Right renal cortex interstitium (tissue), 3 donors: ENCODE measurements at places on chromosomes 11 and 22. TPM values are rescaled to one million over a fixed set of nuclear protein-coding genes. Genes with fewer than 3 reads are reported as not detected.

DNA sequence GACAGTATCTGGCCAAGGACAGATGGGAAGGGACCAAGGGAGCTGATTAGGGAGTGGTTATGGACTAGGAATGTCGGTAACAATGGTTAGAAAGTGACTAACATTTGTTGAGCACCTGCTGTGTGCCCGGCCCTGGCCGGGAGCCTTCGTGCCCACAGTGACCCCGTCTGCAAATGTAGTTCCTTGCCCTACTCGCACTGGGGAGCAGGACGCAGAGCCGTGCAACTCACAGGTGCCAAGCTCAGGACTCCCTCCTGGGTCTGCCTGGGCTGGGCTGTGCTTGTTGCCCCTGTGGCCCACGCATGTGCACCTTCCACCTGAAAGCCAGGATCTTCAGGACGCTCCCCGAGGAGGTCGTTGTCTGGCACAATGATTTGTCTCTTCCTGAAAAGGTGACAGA, 56.7 kb upstream of the PPP6R3 start:
- DNase-seq = no peak

- DNase-seq = no peak
These were observed 1.8 kb downstream of the RASSF10 start for GRCh38 chr11:13010749-13011465.

DNA sequence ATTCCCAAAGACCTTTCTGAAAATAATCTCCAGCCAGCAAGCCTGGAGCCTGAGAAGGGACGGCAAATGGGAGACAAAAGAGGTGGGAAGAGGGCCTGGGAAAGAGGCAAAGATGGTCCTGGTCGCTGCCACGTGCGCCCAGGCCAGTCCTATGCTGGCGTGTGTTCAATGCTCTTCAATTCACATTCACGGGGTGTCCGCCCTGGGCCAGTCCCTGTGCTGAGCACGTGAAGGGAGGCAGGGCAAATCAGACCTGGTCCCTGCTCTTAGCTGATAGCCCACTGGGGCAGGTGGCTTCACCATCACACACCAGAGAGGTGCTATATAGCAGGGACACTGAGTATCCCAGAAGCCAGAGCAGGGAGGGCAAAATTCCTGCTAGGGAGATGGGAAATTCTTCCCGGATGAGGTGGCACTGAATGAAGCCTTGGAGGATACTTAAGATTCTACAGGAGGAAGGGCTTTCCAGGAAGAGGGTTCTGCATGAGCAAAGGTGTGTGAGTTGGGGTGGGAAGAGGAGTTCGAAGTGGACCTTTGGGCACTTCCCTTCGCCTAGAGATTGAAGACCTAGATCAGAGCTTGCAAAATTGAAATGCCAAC, 148.2 kb downstream of the CHST1 start:
- no peak for DNase-seq

The HSPA8 gene
- 1,647 TPM for polyA plus RNA-seq

The TUBA8 gene
- polyA plus RNA-seq = 3.0 TPM

- no peak for DNase-seq
These were observed 554.2 kb downstream of the NTM start for GRCh38 chr11:131924457-131925201.

- no peak for DNase-seq
These were observed 1.0 kb upstream of the ADSL start for GRCh38 chr22:40345271-40345670.

- DNase-seq = no peak
These were observed 130.8 kb downstream of the WT1 start for GRCh38 chr11:32304521-32304920.

The C11orf52 gene
- 12.8 TPM for polyA plus RNA-seq

The SLC17A6 gene
- polyA plus RNA-seq = not detected

DNA sequence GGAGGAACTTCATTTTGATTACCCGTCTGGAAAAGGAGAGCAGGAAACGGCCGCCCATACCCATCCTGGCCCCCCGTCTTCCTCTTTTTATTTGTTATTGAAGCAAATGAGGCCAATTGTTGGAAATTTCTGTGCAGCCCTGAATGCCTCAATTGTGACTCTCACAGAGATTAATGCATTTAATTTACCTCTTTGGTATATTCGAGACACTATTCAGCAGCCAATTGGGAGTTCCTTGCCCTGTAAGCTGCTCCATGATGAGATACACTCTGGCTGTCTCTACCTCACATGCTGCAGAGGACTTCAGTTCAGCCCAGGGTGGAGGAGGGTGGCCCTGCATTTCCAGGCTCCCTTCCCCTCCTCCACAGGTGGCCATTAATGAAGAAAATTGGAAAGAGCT, 60.6 kb upstream of the NTM start:
- DNase-seq = no peak

DNA sequence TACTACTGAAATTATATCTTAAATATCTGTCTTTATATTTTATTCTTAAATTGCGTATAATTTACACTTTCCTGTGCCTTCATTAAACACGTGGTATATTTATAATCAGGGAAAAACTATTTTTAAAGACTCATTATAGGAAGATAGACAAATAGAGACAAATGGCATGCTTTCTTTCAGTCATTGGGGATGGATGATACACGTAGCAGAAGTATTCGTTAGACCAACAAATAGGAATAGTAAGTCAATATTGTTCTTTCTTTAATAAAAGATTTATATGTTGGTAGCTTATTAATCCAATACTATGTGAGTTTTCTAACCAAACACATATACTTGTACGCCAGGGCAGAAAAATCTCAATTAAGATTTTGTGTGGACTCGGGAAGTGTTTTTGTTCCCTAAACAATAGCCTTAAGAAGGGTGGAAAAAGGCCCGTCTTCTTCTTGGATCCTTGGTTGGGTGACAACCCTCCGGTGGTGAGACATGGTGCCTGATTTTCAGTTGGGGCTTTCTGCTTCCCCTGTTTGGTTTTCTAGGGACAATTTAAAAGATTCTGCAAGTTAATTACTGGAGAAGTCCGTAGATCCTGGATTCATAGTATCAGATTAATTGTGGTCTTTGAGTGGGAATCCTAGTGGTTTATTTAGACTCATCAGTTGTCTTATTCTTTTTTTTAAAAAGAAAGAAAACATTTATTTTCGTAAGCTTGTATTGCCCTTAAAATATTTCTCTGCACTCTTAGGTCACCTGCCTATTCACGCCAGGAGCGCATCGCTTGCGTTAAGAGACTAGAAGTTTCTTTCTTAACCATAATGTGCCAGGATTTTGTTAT, 83.5 kb upstream of the WNT7B start:
- no peak for DNase-seq

The GAS2 gene
- 10.8 TPM for polyA plus RNA-seq

DNA sequence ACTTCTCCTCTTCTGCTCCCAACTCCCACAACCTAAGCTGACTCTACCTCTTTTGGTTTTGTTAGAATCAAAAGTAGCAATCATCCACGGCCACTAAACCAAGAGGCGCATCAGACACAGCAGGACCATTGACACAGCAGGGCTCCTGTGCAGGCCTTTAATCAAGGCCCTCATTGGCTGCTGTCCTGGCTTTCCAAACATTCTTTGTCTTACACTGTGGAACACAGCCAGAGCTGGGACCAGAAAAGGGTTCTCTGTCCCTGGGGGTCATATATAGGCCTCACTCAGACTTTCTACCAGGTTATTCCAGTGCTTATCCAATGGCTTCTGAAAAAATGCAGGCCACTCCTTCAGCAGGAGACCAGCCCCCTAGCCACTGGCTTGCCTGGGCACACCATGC, 212.7 kb upstream of the NTM start:
- no peak for DNase-seq

The DERL3 gene
- 4.1 TPM for polyA plus RNA-seq

The TRPM5 gene
- 2.1 TPM for polyA plus RNA-seq

- no peak for DNase-seq
These were observed 35.1 kb upstream of the WNT11 start for GRCh38 chr11:76241243-76242000.

The OR8A1 gene
- polyA plus RNA-seq = 0.03 TPM

DNA sequence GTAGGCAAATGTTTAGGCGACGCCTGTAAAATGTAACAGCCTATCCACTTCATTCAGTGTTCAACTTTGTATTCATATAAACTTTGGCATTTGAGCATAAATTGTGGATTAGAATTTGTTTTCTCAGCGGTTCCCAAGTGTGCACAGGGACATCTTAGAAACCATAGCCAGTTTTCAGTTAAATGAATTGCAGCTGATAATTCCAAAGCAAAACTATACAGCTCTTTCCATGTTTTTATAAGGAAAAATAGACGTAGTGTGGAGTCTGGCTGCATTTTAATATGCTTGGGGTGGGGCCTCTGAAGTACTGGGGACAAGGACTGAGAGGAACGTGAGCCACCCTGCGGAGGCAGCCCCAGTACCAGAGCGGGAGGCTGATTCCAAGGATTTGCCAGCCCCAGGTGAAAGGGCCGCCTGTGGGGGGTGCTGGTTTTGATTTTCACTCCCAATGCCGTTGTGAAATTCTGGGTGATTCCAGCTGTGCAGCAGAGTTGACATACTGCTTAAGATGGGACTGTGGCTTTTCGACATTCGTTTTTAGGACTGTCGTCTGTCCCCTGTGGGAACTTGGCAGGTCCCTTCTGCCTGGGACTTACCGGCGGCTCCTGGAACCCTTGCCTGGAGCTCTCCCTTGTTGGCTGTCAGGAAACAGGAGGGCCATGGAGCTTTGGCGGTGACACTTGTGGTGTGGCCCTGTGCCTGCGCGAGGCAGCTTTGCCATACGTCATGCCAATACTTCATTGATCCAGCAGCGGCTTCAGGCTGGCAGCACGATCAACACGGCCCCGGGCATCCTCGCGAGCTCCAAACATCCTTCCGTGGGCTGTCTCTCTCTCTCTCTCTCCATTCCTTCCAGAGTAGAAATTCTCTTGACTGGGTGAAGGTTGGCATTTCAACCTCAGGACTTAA, 370.9 kb downstream of the TBC1D22A start:
- peak; percentile 12 for DNase-seq

- DNase-seq = no peak
These were observed 26.6 kb upstream of the MYEOV start for GRCh38 chr11:69267395-69267805.

DNA sequence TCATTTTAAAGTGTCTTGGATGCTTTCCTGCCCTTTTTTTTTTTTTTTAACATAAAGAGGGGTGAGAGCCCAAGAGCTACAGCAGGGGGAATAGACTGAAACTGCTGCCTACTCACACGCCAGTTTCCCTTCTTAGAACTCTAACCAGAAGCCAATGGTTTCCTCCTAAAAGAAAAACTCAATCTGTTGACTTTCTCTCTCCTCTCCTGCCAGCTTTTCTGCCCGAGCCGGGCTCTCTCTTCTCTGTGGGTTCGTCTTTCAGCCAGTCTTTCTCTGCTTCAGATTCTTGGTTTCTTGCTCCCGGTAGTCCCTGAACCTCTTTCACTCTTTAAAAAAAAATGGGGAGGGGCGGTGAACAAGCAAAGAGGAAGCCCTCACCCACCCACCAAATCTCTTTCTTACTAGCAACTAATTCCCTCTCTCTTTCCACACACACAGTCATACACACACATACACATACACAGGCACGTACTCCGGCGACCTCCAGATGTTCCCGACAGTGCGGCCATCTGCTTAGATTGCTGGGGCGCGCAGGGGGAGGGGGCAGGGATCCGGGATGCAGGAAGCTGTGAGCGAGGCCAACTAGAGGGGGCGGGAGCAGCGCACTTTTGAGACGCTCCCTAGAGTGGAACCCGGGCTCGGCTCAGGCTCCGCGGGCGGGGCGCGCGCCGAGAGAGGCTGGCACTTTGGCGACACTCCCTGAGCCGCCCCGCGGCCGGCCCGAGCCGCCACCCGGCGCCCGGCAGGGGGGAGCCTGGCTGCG, 444 bp upstream of the TSKU start:
- DNase-seq = peak; percentile 91

The FAM118B gene
- polyA plus RNA-seq = 30.6 TPM

GRCh38 chr22:39317084-39317774, 2.2 kb downstream of the RPL3 start:
- DNase-seq = no peak

- no peak for DNase-seq
These were observed at the start of gene CLMP for GRCh38 chr11:123195188-123196059. Gene CLMP (minus strand): TSS chr11:123195248. CDS start chr11:123194940, 308 bp downstream.

- no peak for DNase-seq
These were observed 15.2 kb downstream of the FCHSD2 start for GRCh38 chr11:73126804-73127480.

The BTG4 gene
- not detected for polyA plus RNA-seq

GRCh38 chr11:76665172-76665571, 5.4 kb downstream of the LRRC32 start:
- DNase-seq = no peak

DNA sequence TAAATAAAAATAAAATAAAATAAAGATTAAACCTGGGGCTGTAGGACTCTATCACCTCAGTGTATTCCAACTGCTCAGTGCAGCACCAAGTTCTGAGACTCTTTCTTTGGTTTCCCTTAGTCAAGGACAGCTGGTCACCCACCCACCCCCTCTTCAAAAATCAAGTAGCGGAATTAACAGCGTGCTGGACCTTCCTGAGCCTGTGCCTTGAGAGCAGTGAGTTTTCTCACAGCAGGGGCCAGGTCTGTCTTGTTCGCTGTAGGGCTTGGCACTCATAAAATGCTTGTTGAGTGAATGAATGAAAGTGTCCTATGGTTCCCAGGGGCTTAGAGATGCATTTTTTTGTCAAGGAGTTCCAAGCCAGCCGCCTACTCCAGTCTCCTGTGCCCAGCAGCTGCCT, 2.9 kb upstream of the ALX4 start:
- no peak for DNase-seq

DNA sequence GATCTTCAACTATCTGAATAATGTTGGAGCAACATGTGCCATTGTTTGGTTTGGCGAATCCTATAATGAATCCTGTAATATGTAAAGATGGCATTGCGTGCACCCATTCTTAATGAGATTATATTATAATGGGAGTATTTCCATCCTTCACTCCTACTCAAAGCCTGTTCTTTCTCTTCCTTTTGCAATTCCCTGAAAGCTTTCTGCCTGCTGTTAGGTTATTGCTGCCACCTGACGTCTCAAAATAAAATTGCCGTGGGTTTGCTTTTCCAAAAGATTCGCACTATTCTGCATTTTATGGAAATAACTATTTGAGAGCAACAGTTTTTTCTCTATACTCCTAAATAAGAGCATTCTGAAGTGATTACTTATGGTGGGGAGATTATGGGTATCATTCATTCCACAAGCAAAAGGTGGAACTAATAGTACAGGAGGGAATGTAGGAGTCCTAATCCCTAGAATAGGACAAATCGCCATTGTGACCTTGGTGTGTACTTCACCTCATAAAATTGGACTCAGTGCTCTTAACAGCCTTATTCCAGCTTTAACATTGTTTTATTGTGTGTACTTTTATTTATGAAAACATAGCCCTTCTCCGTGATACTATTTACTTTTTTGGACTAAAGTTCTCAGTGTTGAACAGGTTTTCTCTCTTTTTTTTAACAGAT, 69.6 kb upstream of the ALKBH3 start:
- no peak for DNase-seq

The LYVE1 gene
- 55.2 TPM for polyA plus RNA-seq

- DNase-seq = no peak
These were observed 82.9 kb downstream of the OSBP2 start for GRCh38 chr22:30777587-30777986.

GRCh38 chr22:18075720-18076497, 1.9 kb upstream of the PEX26 start:
- DNase-seq = peak; percentile 80

The CHRDL2 gene
- 0.50 TPM for polyA plus RNA-seq
